ENCODE measurements at places on chromosomes 5 and 9. TPM values are rescaled to one million over a fixed set of nuclear protein-coding genes. Genes with fewer than 3 reads are reported as not detected.

- H3K27me3 ChIP-seq: no peaks in the 10 kb centered on the region
- H3K36me3 ChIP-seq: no peaks in the 10 kb centered on the region
- H3K4me1 ChIP-seq: no peaks in the 10 kb centered on the region
- no peak overlapping the region for H3K27ac ChIP-seq
- no peak overlapping the region for H3K4me3 ChIP-seq
- peak; percentile 9 for DNase-seq
Measured at GRCh38 chr5:139210585-139210984, 12.4 kb upstream of the SIL1 start.

DNA sequence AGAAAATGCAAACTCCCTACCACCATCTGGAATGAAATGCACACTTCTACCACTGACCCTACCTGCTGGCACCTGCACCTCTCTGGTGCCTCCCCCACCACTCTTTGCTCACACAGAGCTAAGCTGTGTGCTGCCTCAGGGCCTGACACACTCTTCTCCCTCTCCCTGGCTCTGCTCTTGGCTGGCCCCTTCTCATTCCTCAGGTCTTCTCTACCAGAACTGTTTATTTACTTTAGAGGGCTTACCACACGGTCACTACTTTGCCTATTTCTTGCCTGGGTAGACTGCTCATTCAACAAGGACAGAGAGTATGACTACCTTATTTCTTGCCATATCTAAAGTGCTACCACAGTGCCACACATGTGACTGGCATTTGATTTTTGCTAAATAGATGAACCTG is 3.3 kb downstream of the REEP5 start:
- H3K4me1 ChIP-seq: peaks cover 58% of the 10 kb centered on the region
- H3K4me3 ChIP-seq: no peak overlapping the region
- no peak for DNase-seq

DNA sequence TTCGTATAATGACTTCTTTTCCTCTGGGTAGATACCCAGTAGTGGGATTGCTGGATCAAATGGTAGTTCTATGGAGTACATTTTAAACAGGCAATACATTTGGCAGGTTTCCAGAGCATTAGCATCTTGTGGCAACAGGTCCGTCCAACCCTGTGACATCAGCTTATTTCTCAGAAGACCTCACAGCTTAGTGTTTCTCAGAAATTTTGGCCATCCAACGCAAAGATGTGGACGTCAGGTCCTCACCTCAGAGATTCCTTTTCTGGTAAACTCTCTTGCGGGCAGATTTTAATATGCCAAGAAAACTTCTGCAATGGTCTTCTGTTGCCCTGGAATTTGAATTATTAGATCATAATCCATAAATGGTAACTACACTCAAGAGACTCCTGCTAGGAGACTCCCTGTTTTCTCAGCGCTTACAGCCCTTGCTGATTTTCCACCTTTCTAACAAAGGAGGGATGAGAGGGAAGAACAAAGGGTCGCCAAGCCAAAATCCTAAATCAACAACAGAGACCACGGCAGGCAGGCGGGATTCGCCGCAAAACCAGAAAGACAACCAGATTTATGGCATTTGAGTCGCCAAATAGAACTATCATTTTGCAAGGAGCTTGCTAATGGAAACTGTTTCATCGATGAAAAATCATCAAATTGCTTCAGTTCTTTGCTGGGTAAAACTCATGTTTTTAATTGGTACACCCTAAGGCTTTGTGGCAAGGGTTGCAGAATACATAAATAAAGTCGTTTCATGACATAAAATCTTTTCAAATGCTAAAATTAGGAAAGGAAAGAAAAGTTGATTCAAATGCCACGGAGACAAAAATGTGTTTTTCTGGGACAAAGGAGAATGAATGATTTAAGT is 34.1 kb upstream of the PLPP1 start:
- H3K36me3 ChIP-seq: no peaks in the 10 kb centered on the region
- H3K4me3 ChIP-seq: no peak overlapping the region
- no peak for DNase-seq
- H3K27me3 ChIP-seq: no peaks in the 10 kb centered on the region
- H3K27ac ChIP-seq: no peak overlapping the region
- peaks cover 6% of the 10 kb centered on the region for H3K4me1 ChIP-seq

DNA sequence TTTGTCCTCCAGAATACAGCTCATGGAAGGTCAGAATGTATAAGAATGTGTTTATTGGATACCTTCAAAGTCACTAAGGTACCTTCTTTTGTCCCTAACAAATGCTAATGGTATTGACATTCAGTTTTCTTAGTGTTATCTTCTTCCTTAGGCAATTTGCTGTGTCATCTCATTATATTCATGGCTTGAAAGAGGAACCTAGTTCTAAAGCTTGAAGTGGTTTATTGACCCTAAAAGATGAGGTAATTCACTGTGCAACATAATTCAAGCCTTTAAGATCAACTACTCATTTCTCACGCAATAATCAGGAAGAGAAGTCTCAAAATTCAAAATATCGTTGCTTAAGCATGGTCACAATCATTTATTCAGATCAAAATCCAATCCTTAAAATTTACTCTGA is 342.7 kb upstream of the RIOK2 start:
- H3K27me3 ChIP-seq: no peaks in the 10 kb centered on the region
- H3K36me3 ChIP-seq: no peaks in the 10 kb centered on the region
- no peak overlapping the region for H3K4me3 ChIP-seq
- DNase-seq: no peak
- no peak overlapping the region for H3K27ac ChIP-seq
- H3K4me1 ChIP-seq: no peaks in the 10 kb centered on the region

- no peak overlapping the region for H3K4me3 ChIP-seq
- no peak overlapping the region for H3K27ac ChIP-seq
- no peaks in the 10 kb centered on the region for H3K36me3 ChIP-seq
- H3K4me1 ChIP-seq: no peaks in the 10 kb centered on the region
- H3K27me3 ChIP-seq: no peaks in the 10 kb centered on the region
Measured at GRCh38 chr5:7068156-7068555, 327.8 kb upstream of the ADCY2 start.

GRCh38 chr9:85431339-85432102 is 310.2 kb downstream of the AGTPBP1 start:
- H3K27ac ChIP-seq: no peak overlapping the region
- H3K4me1 ChIP-seq: no peaks in the 10 kb centered on the region
- H3K4me3 ChIP-seq: no peak overlapping the region
- no peak for DNase-seq

- H3K4me3 ChIP-seq: peak overlapping the region; percentile 96
- H3K36me3 ChIP-seq: no peaks in the 10 kb centered on the region
Measured at GRCh38 chr5:54518146-54518817, 723 bp downstream of the SNX18 start.

- no peaks in the 10 kb centered on the region for H3K4me1 ChIP-seq
- no peak overlapping the region for H3K4me3 ChIP-seq
- no peak for DNase-seq
Measured at GRCh38 chr5:175159956-175160355, 284.0 kb downstream of the DRD1 start.

DNA sequence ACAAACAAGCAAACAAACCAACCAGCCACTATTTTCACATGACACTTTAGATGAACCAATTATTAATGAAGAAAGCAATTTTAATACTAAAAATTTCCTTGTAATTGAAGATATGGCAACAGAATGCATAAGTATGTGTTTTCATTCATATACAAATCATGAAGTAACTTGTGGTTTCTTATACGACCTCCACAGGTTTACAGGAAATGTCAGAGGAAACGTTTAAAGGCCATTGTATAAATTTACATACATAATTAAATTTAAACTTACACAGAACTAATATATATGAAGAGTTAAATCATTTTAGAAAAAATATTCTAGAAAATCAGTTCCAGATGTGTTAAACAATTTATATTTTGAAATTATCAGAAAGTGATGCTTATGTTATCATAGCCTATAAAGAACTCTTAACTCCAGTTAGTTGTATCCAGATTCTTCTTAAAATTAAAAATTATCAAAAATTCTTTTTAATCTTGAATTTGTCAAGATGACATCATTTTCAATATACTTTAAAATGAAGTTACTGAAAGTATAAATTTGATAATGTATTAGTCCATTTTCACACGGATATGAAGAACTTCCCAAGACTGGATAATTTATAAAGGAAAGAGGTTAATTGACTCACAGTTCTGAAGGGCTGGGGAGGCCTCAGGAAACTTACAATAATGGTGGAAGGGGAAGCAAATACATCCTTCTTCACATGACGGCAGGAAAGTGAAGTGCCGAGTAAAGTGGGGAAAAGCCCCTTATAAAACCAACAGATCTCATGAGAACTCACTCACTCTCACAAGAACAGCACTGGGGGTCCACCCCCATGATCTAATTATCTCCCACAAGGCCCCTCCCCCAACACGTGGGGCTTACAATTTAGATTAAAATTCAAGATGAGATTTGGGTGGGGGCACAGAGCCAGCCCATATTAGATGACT is 192.0 kb downstream of the PIK3R1 start:
- H3K4me3 ChIP-seq: no peak overlapping the region
- DNase-seq: no peak
- H3K36me3 ChIP-seq: no peaks in the 10 kb centered on the region
- no peaks in the 10 kb centered on the region for H3K27me3 ChIP-seq

- H3K27me3 ChIP-seq: no peaks in the 10 kb centered on the region
- no peak overlapping the region for H3K27ac ChIP-seq
- peaks cover 16% of the 10 kb centered on the region for H3K36me3 ChIP-seq
- DNase-seq: no peak
Measured at GRCh38 chr5:73909474-73909873, 283.5 kb downstream of the ARHGEF28 start.

The NR2F1-AS1 gene
- total RNA-seq: 16.2 TPM

The NOP16 gene
- total RNA-seq: 13.6 TPM

The ANKRD18A gene
- 1.0 TPM for total RNA-seq

The RGP1 gene
- total RNA-seq: 34.6 TPM

The FBP2 gene
- total RNA-seq: not detected

The LRRTM2 gene
- total RNA-seq: 0.52 TPM

The MCIDAS gene
- total RNA-seq: not detected

The UAP1L1 gene
- total RNA-seq: 30.7 TPM

All from upper lobe of right lung (tissue), 1 donor.